Frontal cortex (tissue), 4 donors: ENCODE measurements at places on chromosomes 2 and 18.
A peak's percentile ranks its signal among the peaks of the same experiment; 100 is the strongest.

GRCh38 chr18:25291150-25291549, 60.8 kb downstream of the ZNF521 start:
- no peak for DNase-seq

DNA sequence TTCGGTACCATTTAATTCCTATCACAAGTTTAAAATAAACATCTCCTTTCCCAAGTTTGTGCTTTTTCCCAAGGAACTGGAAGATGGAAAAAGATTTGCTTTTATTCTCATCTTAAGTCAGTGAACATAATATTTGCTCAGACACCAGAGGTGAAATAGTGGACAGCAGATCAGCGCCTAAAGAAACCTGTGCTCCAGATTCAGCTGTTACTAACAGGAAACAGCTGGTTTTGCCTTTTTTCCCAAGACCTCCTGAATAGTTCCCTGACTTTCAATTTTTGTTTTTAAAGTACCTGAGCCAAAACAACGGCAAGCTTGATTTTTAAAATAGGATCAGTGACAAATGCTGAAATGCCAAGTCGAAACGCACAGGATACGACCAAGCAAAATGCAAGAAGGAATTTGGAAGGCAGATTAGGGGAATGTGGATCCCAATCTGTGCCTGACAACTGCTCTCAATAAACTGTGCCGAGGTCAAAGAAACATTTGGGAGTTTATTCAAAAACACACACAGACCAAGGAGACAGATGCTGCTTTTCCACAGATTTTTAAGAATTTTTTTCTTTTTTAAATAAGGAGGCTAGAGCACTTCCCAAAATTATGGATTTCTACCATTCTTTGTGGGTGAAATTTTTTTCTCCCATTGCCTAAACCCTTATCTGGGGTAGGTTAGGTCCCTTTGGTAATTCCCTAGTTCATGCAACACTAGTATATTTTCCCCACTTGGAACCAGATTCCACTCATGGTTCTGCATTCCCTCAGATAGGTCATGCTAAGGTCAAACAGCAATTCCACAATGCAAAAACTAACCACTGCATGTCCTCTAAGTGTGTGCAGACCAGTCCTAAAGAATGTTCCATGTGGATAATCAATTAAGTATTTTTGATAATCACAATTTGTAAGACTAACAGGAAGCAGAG, 121.5 kb upstream of the PDE1A start:
- DNase-seq = no peak

- peak; percentile 81 for DNase-seq
These were observed at the start of gene SSB for GRCh38 chr2:169798718-169799592. TSS of gene SSB (plus strand) at chr2:169798871. CDS start at chr2:169800961, 2,090 bp downstream.

DNA sequence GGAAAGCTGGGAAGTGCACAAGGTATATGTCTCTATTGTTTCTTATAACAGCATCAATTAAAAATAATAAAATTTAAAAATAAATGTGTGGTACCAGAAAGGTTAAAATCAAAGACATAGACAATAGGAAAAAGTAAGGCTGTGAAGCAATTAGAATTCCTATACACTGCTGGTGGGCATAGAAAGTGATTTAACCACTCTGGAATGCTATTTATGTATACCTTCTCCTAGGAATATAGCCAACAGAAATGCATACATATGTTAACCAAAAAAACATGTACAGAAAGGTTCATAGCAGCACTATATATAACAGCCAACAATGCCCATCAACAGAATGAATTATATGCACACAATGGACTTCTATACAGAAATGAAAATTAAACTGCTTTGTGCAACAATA, 43.0 kb downstream of the WDSUB1 start:
- no peak for DNase-seq

DNA sequence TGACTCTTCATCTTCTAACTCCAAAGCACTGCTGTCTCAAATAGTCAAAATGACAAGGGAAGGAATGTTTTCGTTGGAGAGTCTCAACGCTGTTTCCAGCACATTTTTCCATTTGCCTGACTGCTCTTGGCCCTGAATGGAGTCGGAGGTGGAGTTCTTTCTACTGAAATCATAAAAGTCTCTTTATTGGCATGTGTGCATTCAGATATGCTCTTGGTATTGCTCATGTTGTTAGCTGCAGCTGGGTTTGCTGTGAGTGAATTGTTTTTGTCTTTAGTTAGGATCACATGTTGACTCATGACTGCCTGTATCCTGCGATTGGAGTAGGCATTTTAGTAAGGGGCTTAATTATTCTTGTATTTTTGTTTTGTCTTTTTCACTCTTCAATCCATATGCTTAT, 16.8 kb downstream of the TMEM17 start:
- DNase-seq = no peak

- DNase-seq = no peak
These were observed 48.6 kb downstream of the RNU4ATAC start for GRCh38 chr2:121579309-121579708.

DNA sequence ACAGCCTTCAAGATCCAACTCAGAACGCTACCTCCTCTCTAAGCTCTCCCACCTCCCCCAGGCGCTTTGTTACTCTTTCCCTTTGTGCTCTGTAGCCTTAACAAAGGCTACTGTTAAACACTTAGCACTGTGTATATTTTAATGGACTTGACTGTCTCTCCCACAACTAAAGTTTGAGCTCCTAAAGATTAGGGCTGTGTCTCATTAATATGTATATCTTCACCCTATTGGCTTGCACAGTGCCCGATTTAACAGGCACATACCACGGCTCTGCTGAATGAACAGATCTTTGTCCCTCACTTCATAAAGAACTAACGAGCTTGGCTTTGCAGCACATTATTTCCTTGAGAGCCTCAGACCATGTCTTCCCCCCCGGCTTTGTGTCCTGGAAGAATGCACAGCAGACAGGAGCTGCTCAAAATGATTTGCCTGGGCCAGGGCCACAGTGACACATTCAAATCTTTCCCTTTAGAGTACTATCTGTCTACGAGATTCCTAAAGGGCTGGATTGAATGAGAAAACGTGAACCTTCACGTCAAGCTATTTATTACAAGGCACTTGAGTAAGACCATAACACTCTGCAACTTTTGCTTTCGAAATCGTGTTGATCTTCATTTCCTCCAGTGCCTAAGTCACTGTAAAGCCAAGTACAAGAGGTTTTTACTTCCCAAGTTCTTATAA, 22.1 kb downstream of the ABHD3 start:
- DNase-seq = no peak

DNA sequence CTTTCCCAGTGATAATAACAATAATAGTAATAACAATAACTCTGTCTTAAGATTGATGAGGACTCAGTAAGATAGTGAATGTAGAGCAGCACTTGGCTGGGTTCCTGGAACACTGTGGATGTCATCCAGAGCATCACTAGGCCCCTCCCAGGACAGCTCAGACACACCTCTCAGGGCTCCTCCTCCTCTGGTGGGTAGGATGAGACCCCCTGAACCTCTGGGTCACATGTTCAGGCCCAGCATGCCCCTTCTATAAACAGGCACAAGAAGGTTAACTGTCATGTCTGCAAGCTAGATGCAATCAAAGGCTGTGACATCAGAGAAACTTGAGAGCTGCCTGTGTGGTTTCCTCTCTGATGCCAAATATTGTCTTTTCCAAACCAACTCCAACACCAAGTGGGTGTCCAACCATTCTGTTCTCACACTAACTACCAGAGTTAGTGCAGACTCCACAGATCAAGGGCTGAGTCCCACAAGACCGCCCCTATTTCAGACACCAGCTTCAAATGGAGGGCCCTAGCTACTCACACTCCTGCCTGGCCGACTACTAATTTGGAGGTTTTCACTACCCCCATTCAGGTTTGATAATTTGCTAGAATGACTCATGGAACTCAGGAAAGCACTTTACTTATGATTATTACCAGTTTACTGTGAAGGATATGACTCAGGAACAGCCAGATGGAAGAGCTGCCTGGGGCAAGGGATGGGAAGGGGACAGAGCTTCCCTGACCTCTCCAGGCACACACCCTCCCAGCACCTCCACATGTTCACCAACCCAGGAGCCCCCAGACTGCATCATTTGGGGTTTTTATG, 46.4 kb upstream of the BZW1 start:
- no peak for DNase-seq

DNA sequence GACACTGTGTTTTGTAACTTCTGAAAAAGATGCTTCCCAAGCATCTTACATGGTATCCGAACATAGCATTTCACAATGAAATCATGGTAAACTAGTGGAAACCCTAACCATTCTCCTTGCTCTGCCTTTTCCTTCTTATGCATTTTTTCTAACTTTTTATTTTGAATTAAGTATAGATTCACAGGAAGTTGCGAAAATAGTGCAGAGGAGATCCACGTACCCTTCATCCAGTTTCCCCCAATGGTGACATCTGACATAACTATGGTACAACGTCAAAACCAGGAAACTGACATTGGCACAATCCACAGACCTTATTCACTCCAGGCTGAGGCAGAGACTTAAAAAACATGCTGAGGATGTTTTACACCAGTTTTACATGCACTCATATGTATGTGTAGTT, 38.3 kb downstream of the AAK1 start:
- DNase-seq = no peak

DNA sequence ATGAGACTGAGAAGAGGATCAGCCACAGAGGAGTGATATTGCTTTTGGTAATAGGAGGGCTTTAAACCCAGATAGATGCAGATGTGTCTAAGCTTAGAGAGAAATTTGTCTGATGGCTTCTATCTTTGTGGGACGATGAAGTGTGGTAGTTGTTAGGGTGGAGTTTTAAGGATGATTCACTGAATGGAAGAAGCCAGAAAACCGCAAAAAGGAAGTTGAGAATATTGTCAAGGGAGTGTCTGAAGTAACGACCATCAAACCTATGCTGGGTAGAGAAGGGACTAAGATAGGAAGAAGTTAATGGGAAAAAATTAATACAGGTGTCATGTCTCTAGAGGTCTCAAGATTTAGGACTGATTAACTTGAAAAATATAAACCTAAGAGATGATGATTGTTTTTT, 195.6 kb upstream of the MC4R start:
- no peak for DNase-seq

DNA sequence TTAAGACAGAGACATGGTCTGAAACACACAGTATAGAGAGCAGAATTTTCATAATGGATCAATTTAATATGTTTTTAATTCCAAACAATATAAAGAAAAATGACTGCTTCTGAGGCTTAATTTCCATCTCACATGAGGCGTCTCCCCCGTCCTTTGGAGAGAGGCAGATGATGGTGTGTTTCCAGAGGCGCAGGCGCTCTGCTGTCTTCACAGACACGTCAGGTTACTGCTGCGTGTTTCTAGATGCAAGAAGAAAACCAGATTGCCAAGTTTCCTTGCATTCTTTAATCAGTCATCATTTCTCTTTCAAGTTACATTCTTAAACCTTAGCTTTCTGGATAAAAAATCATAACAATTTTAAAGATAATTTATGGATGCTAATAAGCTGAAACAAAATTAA, 160.2 kb downstream of the ATP9B start:
- no peak for DNase-seq

DNA sequence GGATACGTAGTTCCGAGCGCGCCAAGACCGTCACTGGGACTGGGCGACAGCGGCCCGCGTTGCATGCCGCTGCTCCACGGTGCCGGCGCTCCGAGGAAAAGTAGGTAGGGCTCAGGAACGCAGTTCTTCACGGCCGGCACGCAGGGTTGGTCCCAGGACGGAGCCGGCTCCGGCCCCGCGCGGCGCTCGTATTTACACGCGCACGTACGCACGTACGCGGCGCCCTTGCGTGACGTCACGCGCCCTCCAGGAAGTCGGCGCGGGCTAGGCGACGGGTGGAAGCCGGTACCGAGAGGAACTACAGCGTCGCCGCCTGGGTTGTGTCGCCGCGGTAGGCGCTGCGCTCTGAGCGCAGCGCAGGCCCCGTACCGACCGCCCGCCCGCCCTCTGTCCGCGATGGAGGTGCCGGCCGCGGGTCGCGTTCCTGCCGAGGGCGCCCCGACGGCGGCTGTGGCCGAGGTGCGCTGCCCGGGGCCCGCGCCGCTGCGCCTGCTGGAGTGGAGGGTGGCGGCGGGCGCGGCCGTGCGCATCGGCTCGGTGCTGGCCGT, at the start of gene CTDP1:
CTDP1 (plus strand) TSS at position 252 of the 548 bp plus-strand sequence; CDS start at position 397, 145 bp downstream.
- DNase-seq = peak; percentile 95

DNA sequence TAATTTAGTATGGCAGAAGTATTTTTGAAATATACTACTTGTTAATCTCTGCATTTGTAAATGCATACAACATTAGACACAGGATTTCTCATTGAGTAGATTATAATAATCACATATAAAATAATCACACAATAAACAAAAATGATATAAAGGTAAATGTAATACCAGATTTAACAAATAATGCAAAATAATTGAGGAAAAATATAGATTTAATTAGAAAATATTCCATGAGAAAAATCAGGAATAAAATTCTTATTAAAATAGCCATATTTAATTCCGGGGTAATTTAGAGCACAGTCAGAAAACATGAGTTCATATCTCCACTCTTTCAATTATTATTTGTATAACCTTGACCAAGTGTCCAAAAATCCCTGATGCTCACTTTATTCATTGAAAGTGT, 385.9 kb upstream of the SYT4 start:
- no peak for DNase-seq

DNA sequence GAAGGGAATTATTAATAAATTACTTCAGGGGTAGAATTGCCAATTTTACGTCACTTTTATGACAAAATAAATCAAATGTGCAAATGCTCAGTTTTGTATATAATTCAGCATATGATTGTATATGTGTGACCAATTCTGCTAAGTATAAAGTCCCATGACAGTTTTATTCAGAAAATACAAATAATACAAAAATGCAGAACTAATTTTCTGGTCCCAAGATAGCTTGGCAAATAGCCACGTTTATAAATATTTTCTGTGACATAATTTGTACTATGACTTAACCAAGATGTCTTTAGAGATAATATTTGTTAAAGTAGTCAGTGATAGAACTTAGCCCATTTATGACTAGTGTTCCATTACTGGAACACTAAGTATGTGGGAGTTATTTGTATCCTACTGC, 24.2 kb upstream of the CAB39 start:
- DNase-seq = no peak

DNA sequence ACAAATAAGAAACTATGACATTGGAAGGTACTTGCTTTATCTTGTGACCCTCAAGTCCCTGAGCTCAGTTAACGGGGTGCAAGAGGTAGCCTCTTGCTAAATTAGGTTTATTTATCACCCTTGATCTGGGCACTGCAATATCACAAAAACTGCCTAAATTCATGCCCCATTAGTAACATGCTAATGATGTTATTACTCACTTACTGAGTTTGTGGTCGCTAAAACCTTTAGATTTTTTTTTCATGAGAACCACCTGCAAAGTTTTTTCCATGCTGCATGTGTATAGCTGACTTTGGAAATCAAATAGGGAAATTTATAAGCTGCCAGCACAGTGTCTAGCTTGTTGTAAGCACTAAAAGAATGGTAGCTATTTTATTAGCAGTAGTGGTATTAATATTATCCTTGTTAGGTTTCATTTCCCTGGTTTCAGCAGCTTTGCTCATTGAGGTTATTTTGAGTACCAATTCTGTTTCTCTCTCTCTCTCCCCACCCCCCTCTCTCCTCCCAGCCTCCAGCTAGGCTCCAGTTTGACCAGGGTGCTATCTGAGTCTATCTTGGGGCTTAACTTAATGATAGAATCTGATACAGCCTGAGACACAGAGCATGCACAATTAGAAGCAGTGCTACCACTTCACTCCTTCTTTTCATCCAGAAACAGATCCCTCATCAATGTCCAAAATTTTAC, 88.7 kb upstream of the ATP8B1 start:
- no peak for DNase-seq
